ENCODE measurements at places on chromosomes 11 and 22.

- DNase-seq = no peak
These were observed 489 bp downstream of the OR10A4 start for GRCh38 chr11:6876914-6877313.

GRCh38 chr22:50153056-50153755 is 17.3 kb upstream of the PANX2 start:
- no peak for DNase-seq

- DNase-seq = no peak
These were observed 503.4 kb downstream of the DLG2 start for GRCh38 chr11:85123752-85124231.

GRCh38 chr22:43878079-43878795 is 13.6 kb downstream of the PNPLA5 start:
- no peak for DNase-seq

DNA sequence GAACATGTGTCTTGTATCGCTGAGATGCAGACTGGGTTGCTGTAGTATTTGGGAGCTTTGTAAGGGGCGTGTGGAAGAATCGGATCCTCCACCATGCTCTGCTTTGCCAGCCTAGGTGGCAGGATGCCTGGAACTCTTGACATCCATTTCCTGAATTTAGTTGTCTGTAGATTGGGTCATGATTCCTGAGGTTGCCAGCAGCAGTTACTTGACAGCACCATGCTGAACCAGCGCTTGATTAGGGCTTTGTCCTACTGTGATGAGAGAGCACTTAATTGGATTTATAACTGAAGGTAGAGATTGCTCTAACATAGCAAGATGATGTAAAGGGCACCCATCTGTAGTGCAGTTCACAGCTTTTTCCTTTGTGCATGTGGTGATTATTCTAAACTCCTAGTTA is 75.6 kb upstream of the HORMAD2 start:
- DNase-seq = no peak

GRCh38 chr11:133570376-133570775 is 38.1 kb upstream of the OPCML start:
- no peak for DNase-seq

GRCh38 chr22:25085930-25086901 is 113.4 kb upstream of the CRYBB3 start:
- no peak for DNase-seq

DNA sequence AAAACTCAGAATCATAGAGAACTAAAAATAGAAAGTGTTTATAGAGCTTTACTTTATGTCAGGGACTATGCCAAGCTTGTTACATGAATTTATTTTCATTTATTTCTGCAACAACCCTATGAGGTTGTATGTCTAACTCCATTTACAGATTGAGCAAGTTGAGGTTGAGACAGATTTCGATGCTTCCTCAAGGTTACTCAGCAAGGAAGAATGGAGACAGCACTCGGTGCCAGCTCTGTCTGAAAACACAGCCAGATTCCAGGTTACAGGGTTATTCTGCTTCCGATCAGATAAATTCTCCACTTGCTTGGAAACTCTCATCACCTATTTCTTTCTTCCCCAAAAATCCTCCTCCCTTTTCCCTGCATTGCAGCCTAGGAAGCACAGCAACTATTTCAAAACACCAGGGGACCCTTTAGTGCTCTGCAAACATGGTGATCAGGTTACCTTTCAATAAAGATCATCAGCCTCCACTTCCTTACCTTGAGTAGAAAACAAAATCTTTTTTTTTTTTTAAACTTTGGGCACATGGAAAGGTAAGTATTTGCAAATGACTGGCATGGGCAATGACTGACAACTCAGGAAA is 7.0 kb downstream of the MMP3 start:
- DNase-seq = no peak

- no peak for DNase-seq
These were observed 5.8 kb downstream of the A4GALT start for GRCh38 chr22:42714768-42715390.

DNA sequence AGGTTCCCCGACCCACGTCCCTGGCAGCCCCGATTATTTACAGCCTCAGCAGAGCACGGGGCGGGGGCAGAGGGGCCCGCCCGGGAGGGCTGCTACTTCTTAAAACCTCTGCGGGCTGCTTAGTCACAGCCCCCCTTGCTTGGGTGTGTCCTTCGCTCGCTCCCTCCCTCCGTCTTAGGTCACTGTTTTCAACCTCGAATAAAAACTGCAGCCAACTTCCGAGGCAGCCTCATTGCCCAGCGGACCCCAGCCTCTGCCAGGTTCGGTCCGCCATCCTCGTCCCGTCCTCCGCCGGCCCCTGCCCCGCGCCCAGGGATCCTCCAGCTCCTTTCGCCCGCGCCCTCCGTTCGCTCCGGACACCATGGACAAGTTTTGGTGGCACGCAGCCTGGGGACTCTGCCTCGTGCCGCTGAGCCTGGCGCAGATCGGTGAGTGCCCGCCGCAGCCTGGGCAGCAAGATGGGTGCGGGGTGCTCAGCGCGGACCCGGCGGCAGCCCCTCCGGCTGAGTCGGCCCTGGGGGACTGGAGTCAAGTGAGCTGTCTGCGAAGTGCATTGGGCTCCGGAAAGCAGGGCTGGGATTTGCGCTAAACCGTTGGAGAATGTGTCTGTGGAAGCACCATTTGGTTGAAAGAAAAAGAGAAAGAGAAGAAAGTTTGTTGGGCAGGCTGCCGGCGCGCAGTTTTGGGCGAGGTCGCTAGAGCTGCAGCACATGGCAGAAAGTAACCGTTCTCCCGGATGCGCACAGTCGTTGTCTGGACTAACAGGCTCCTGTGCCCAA is at the start of gene CD44:
Gene CD44, plus strand, starts transcription at position 229 of the 779 bp plus-strand sequence. Its CDS starts 133 bp downstream, at position 362.
- peak; percentile 39 for DNase-seq

- DNase-seq = no peak
These were observed 324.1 kb downstream of the C11orf87 start for GRCh38 chr11:109745996-109746625.

- no peak for DNase-seq
These were observed 125.1 kb downstream of the ARHGAP20 start for GRCh38 chr11:110587129-110587528.

DNA sequence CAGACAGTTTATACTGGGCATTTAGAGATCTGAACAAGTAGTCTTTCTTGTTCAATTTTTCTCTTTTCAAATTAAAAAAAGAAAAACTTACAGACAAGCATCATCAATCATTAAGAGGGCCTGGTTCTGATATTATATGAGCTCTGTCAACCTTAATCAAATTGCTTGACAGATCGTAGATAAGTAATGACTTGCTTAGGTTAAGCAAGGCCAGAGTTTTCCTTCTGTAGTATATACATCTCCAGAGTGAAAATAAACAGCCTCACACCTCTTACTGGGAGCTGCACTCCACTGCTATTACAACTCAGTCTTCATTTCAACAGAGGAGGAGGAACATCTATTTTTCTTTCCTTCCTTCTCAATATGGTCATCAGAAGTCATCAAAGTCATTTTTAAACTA is 13.5 kb downstream of the CDON start:
- no peak for DNase-seq

GRCh38 chr11:1586699-1587098 is 1.6 kb upstream of the KRTAP5-1 start:
- DNase-seq = no peak

- DNase-seq = no peak
These were observed 59.1 kb downstream of the PDHX start for GRCh38 chr11:34975482-34975881.

- DNase-seq = peak; percentile 92
These were observed 1.5 kb upstream of the SOX10 start for GRCh38 chr22:37985751-37986281.

- DNase-seq = no peak
These were observed 497.2 kb downstream of the BUD13 start for GRCh38 chr11:116275635-116276034.

GRCh38 chr11:64027651-64028397 is 7.9 kb upstream of the FLRT1 start:
- DNase-seq = no peak

GRCh38 chr11:130526846-130527245 is 78.4 kb downstream of the ADAMTS15 start:
- DNase-seq = no peak

DNA sequence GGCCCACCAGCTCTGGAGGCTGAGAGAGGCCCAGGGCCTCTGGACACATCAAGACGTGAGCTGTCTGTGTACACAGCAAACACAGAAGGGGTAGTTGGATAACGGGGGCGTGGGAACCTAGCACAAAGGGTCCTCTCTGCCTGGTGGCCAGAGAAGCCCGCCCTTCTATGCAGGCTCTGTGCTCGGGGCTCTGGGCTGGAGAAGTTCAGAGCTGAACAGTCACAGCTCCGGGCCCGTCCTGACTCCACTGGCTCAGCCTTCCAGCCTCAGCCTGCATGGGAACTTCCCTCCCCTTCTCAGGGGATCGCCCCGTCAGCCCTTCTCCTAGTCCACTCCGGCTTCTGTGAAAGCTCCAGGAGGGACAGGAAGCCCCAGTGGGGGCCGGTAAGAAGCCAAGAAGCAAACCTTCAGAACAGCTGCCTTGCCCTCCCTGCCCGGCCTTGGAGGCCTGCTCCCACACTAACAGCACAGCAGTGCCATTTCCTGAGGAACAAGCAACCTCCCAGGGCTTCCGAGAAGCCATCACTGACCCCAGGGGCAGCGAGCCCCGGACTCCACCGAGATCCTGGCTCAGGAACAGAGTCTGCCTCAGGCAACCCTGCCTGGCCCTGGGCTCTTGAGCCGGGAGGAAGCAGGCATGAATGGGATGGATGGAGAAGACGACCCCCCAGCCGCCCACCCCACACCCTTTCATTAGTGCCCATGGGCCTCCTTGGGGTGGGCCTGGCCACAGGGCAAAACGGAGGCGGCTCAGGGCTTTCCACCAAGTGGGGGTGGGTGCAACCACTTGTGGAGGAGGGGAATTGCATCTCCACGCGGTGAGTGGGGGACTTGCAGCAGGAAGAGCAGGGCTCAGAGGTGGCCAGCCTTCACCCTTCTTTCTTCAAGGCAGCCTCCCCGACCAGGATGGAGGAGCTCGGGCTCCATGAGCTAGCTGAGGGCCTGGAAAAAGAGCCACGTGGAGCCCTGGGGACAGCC is 119.8 kb downstream of the ST3GAL4 start:
- no peak for DNase-seq

DNA sequence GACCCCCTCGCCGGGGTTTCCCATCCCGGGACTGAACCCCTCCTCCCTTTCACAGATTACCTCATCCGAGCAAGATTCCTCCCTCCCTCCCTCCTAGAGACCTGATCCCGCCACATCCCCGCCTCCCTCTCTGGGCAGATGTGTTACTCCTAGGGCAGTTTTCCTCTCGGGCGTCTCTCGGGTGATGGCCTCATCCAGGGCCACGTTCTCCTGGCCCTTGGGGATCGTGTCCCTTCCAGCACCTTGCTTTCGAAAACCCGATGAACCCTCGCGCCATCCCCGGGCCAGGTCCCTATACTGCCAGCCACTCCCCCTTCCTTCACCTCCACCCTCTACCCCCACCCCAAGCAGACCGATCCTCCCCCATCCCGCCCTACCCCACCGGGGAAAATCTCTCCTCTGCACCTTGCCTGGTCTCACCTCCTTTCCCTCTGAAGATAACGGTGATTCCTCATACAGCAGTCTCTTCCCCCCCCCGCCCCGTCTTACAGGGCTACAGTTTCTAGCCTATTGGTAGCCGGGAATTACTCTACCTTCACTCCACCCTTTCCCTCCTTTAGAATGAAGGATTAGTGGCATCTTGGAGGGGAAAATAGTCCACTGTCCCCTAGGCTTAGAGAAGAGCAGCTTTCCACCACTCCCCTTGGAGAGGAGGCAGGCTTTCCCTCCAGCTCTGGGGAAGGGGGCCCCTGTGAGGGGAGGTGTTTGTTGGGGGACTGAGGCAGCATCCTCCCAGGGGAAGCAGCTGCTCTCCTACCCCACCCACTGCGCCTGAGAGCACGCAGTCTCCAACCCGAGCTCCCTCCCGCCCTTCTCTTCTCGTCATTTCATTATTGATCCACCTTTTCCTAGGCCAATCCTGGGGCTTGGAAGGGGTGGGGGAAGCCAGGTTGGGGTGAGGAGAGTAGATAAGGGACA is 1.2 kb downstream of the KMT2A start:
- peak; percentile 57 for DNase-seq

DNA sequence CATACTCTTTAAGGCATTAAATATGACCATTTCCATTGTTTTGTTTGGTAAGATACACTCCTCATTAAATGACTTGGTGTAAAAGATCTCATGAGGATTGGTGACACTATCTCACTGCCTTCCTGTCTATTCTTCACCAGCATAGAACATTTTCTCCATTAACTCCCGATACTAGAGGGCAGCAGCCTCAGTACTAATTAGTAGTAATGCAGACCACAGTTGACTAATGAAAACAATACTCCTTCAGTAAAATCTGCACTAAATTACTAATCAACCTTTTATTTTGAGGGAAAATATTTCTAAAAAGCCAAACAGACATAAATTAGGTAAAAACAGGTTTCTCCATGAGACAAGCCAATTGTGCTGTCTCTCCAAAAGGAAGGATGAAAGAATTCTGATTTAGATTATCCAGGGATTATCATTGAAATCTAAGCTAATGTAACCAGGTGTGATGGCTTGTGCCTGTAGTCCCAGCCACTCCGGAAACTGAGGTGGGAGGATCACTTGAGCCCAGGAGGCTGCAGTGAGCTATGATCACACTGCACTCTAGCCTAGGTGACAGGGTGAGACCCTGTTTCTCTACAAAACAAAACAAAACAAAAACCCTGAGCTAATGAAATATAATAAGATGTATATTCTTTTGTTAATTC is 9.4 kb downstream of the PGM2L1 start:
- peak; percentile 51 for DNase-seq

- DNase-seq = no peak
These were observed 62.9 kb upstream of the CSNK2A3 start for GRCh38 chr11:11415901-11416300.

- peak; percentile 63 for DNase-seq
These were observed 37.4 kb downstream of the PACSIN2 start for GRCh38 chr22:42977569-42977968.

DNA sequence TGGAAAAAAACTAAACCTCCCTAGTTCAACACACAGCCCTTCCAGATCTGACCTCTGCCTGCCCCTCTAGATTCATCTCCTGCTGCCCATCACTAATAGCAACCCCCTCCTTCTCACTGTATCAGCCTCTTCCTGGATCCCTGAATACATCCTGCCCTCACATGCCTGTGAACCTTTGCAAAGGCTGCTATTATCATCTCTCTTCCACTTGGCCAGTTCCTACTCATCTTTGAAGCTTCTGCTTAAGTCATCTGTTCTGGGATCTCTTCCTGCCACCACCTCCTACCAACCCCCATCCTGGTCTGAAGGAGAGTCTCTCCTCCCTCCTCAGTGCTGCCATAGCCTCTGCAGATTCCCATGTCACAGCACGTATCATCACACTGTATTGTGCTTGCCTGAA is 38.0 kb upstream of the AMOTL1 start:
- DNase-seq = no peak

DNA sequence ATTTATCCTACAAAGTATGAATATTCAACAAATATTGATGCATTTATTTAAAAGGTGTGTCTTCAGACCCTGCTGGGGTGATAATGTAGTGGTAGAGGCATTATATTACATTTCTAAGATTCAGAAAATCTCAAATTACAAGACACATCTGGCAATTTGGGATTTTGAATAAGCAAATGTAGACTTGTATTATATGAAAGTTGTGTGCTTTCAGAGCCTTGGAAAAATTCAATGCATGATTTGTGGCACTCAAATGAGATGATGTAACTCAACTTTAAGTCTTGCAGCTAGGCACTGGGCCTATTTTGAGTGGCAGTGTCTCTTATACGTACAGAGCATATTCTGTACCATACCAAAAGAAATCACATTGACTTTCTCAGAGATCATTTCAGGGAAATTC is 214.4 kb downstream of the ETS1 start:
- no peak for DNase-seq
